ENCODE measurements at places on chromosomes 1 and 21.

GRCh38 chr1:238581332-238581731 lies 690.6 kb upstream of the ZP4 start:
- peak; percentile 24 for ATAC-seq

GRCh38 chr1:89022167-89022959 lies at the start of gene GBP3:
GBP3 (minus strand) TSS chr1:89022866; CDS start chr1:89020721, 2,145 bp downstream.
- no peak for ATAC-seq

- no peak for ATAC-seq
Observed at GRCh38 chr1:191065771-191066170, 588.1 kb upstream of the BRINP3 start.

GRCh38 chr1:173870252-173871075 lies 2.3 kb downstream of the ZBTB37 start:
- ATAC-seq, result no peak

DNA sequence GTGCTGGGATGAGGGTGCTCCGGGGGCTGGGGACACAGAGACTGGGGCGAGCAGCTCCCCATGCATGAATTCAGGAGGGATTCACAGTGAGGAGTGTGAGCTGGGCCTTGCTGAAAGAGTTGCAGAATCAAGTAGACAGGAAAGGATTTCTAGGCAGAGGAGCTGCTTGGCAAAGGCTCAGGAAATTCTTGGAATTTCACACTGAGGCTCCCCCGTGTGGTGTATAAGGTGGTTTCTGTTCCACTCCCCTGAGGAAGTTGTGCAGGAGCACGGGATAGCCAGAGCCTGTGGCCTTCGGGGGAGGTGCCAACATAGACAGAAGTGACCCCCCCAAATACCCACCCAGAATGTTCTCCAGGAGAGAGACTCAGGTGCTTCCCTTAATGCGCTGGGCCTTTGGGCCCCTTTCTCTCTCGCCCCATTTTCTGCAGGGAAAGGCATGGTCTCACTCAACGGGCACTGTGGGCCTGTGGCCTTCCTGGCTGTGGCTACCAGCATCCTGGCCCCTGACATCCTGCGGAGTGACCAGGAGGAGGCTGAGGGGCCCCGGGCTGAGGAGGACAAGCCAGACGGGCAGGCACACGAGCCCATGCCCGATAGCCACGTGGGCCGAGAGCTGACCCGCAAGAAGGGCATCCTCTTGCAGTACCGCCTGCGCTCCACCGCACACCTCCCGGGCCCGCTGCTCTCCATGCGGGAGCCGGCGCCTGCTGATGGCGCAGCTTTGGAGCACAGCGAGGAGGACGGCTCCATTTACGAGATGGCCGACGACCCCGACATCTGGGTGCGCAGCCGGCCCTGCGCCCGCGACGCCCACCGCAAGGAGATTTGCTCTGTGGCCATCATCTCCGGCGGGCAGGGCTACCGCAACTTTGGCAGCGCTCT lies 58.5 kb upstream of the ACTL8 start:
- no peak for ATAC-seq

GRCh38 chr1:18752409-18752808 lies 107.1 kb downstream of the TAS1R2 start:
- no peak for ATAC-seq

GRCh38 chr21:34890724-34891612 lies 158.1 kb downstream of the RUNX1 start:
- ATAC-seq, result no peak

- no peak for ATAC-seq
Observed at GRCh38 chr21:38499296-38499695, 1.0 kb upstream of the ERG start.
